ENCODE measurements at places on chromosomes 11 and 22.

DNA sequence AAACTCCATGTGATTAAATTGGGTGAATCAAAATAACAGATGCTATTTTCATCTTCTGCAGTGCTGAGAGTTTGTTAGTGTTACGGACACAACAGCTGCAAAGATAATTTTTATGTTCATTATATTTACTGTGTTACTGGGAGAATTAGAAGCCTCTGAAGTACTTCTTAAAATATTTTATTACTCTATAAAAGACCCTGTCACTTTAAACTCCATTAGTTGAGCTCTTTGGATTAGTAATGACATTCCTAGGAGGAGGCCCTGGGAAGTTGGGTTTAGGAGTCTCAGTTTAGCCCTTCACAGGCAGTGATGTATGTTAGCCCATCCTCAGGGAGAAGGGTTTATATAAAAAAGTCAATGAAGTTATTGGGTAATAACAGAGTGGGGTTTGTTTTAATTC, 596.7 kb downstream of the JRKL start:
- no peak for DNase-seq

- no peak for DNase-seq
Measured at GRCh38 chr11:101264306-101264705, 134.7 kb upstream of the PGR start.

GRCh38 chr22:25853078-25853477, 111.1 kb downstream of the MYO18B start:
- no peak for DNase-seq

DNA sequence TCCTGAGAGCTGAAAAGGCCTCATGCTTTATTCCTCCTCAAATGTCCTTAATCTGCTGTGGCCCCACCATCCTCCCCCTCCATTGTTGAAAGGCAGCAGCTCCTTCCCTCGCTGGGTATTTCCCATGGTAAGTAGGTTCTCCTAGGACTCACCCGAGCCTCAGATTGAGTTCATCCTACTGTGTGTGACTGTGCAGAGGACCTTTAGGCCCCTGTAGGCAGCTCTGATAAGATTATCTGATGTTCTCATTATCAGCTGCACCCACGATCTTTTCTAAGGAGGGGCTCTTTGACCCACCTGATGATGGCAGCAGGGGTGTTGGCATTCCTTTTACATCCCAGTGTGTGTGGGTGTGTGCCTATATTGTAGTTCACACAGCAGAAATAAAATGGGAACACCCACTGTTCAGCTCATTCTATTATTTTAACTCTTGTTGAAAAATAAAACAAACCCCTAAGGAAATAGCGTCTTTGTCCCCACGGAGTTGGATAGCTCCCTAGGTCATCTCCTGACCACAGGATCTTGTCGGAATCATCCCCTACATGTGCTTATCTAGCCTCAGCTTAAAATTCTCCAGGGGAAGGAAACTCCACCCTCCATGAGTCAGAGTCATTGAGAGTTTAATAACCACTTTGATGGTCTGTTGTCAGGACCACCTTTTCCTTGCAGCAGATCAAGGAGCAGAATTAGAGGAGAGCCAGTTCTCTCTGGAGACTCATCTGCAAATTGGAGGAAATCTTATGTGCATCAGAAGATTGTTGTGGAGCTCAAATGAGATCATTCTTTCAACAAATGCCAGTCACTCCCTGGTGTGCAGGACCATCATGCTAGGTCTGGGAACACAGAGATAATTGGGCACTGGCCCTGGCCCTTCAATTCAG, 19.3 kb downstream of the ENDOD1 start:
- no peak for DNase-seq

All from NCI-H1092 (cell line).